NCI-H2029 treated with DMSO at 0.1 percent for 48 hours (cell line): ENCODE measurements at places on chromosomes 5 and 9.

- no peak for DNase-seq
These were observed 122.8 kb upstream of the EGFLAM start for GRCh38 chr5:38135486-38136039.

GRCh38 chr5:42894057-42894456 is 82.4 kb upstream of the SELENOP start:
- no peak for DNase-seq

- peak; percentile 31 for DNase-seq
These were observed 78.3 kb downstream of the PARP8 start for GRCh38 chr5:50744776-50745175.

DNA sequence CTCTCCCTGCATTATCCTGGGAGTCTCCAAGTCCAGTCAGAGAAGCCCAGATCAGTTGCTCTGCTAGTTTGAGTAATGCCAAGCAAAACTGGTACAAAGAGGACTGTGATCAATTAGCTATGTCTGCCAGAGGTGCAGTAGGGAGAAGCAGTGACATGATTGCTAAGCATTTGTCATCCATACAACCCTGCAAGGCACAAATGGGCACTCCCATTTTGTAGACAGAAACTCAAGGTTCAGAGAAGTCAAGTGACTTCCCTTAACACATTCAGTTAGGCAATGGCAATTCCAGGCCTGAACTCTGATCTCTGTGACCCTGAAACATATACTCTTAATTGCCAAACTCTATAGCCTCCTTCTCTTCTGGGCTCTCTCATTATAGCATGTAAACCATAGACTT is 34.0 kb downstream of the NDST1 start:
- no peak for DNase-seq

DNA sequence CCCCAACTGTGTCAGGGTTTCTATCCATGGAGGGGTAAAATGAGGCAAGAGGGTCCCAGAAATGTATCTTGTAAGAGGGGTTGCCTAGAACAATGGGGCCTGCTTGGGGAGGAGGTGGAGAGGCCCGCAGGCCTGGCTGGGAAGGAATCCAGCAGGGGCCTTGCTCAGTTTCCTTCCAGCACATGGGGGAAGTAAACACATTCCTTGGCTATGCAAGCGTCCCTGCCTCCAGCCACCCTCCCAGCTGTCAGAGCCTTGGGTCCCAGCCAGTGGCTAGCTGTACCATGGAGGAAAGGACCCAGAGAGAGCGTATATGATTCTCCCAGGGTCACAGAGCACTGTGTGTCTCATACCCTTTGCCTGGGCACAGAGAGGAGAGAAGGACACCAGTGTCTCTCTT is 71.1 kb upstream of the IL17B start:
- DNase-seq, result no peak

- DNase-seq, result no peak
These were observed at the start of gene GFI1B for GRCh38 chr9:132978451-132979131. Gene GFI1B (plus strand): TSS chr9:132978694. CDS start chr9:132986679, 7,985 bp downstream.

- no peak for DNase-seq
These were observed 47.1 kb upstream of the EBF1 start for GRCh38 chr5:159146839-159147238.

GRCh38 chr9:133430244-133430643 is 8.1 kb downstream of the ADAMTS13 start:
- no peak for DNase-seq

GRCh38 chr5:30099634-30100033 is 1093.9 kb upstream of the CDH6 start:
- DNase-seq, result no peak

GRCh38 chr9:109934136-109934856 is 154.3 kb downstream of the PALM2AKAP2 start:
- DNase-seq, result no peak

GRCh38 chr9:100160021-100160420 is 61.0 kb downstream of the INVS start:
- DNase-seq, result no peak

DNA sequence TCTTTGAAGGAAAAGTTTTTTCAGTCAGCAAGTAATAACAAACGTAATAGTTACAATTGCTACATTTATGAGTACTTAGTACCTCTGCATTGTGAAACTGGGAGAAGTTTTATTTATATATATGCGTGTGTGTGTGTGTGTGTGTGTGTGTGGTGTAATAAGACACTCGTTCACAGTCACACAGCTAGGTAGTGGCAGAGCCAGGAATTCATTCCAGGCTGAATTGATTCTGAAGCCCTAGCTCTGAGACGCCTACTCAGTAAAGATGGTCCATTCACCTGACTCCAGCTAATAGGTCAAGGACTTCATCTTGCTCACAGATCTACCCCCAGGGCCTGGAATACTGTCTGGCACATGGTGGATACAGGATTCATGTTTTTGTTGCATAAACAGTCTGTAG is 13.6 kb upstream of the CAST start:
- DNase-seq, result no peak

GRCh38 chr9:12394105-12394504 is 299.1 kb upstream of the TYRP1 start:
- DNase-seq, result no peak

DNA sequence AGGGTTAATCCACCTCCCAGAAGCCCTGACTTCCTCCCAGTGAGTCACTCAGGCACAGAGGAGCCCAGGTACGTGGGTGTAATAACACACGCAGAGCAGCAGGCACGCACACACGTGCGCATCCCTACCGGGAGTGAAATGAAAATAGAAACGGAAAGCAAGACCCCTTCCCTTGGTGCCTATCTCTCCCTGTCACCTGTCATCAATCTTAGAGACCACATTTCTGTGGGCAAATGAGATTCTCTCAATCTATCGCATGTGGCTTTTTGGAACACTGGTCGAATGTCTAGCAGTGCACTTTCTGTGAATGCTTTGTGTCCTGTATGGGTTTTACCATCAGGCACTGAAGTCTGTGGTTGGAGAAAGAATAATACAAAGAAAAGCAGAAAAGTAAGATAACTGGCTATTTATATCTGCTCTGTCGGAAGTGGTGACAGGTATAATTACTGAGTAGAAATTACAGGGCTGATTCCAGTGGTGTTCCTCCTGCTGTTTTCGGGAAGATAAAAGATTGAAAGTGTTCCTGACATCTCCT is 137.7 kb upstream of the GRIA1 start:
- no peak for DNase-seq

- no peak for DNase-seq
These were observed 1026.3 kb downstream of the CDH12 start for GRCh38 chr5:21826884-21827283.

- no peak for DNase-seq
These were observed 1170.6 kb upstream of the NUDT12 start for GRCh38 chr5:104733063-104733669.

DNA sequence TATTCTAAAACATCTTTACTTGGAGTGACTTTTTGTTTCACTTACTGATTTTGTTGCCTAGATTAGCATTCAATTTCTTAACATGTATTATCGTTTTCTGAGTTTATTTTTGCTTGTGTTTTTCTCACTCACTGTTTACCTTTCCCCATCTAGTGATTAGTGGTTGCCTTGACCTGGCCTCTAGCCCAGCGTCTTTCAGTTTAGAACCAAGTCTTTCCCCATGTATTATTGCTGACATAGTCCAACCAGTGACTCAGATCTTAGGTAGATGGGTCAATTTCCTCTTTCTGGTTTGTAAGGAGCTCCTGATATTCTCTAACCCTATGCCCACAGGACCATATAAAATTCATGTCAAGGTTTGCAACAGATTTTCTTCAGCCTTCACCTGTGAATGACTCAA is 135.5 kb downstream of the PRR16 start:
- DNase-seq, result no peak

DNA sequence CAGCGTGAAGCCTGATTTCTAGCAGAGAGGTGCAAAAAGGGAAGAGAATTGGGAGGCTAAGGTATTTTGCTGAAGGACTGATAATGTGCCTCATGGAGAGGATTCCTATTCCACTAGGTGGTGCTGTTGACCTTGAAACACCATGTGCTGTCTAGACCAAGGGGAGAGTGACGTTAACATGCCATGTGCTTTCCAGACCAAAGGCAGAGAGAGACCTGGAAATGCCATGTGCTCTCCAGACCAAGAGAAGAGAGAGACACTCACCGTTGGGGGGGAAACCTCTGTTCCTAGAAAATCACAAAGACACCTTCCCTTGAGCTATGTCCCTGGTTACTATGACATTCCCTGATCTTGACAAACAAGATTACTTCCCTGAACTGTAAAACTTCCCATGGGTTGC is 286.0 kb upstream of the TUSC1 start:
- peak; percentile 3 for DNase-seq

DNA sequence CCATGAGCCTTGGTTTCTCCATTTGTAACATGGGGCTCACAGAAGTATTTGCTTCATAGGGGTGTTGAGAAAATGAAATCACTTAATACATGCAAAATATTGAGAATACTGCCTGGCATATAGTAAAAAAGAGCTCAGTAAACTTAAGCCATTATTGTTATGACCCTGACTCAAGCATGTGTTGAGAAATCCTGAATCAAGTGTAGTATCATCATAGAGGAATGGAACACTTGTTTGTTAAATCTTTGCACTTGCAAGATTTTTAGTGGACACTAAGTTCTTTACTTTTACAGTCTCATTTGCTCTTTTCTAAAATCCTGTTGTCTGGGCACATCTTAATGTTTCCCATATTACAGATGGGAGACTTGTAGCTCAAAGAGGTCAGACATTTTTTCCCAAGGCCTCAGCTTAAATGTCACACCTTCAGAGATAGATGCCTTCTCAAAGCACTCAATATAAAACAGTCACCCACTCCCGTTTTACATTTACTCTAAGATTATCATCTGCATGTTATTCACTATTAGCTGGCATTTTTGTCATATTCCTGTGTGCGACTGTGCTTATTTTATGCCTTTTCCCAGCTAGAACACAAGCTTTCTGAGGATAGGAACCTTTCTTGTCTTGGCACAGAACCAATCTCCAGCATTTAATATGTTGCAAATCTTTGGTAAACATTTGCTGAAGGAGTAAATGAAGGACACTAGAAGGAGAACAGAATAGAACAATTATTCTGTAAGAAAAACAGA is 250.0 kb upstream of the TNC start:
- no peak for DNase-seq

DNA sequence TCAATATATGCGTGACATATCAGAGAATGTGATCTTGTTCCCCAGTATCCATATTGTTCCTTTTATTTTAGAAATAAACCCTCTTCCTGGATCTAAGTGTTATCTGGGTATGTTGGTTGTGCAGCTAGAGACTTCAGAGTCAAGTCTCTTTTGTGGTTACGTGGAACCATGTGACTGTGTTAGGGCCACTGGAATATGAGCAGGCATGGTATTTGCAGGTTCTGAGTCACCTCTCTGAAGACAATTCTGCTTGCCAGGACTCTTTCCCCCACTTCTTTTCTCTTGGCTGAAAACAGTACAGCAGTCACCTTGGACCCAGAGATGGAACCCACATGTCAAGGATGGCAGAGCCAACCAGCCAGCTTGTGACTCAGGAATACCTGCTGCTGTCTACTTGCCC is 59.7 kb downstream of the ATP10B start:
- DNase-seq, result no peak

GRCh38 chr9:3200331-3200774 is 325.4 kb downstream of the RFX3 start:
- no peak for DNase-seq

- DNase-seq, result no peak
These were observed 43.8 kb downstream of the STOM start for GRCh38 chr9:121326130-121326838.

DNA sequence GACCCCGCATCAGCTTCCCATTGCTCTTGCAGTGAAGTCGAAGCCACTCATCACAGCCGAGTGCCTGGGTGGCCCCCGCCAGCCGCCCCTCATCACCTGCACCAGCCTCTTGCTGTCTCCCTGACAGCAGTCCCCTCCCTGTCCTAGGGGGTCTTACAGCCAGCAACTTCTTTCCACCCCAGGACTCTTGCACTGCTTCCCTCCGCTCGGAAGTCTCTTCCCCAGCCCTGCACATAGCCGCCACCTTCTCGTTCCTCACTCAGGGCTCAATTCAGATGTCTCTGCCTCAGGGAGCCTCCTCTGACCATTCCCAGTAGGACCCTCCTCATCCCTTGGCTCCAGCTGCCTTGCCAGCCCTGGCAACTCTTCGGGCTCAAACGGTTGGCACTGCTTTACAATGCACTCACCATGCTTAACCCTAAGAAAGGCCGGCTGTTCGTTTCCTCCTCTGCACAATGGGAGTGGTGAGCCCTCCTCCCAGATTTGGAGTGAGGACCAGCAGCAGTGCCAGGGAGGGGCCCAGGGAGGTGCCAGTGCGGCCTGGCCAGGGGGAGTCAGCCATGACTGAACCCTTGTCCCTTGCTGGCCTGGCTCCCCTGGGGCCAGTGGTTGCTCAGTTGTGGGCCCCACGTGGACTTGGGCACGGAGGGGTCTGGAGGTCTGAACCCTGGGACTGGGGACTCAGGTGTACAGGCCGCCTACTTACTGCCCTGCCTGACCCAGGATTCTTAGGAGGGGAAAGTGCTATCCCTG is 6.1 kb downstream of the TCF7 start:
- no peak for DNase-seq

GRCh38 chr5:150517272-150518152 is 9.6 kb downstream of the NDST1 start:
- peak; percentile 65 for DNase-seq

GRCh38 chr5:139407517-139407916 is 3.6 kb upstream of the SPATA24 start:
- no peak for DNase-seq

- DNase-seq, result no peak
These were observed 31.1 kb downstream of the UHRF2 start for GRCh38 chr9:6444128-6444527.

DNA sequence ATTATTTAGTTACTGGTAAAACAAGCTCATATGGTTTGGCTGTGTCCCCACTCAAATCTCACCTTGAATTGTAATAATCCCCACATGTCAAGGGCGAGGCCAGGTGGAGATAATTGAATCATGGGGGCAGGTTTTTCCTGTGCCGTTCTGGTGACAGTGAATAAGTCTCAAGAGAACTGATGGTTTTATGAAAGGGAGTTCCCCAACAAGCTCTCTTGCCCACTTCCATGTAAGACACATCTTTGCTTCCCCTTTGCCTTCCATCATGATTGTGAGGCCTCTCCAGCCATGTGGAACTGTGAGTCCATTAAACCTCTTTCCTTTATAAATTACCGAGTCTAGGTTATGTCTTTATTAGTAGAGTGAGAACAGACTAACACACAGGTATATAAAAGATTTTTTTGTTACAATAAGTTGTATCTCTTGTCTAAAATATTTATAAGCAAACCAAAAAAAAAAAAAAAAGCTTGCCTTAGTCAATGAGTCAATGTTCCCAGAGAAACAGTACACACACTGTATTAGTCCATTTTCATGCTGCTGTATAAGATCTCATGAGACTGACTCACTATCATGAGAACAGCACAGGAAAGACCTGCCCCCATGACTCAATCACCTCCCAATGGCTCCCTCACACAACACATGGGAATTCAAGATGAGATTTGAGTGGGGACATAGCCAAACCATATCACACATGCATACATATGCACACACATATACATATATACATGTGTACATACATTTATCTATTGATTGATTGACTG is 138.3 kb downstream of the BASP1 start:
- no peak for DNase-seq

GRCh38 chr9:128882677-128883603 is 1.0 kb downstream of the LRRC8A start:
- no peak for DNase-seq
